ENCODE measurements at places on chromosomes 16 and 17.
A peak's percentile ranks its signal among the peaks of the same experiment; 100 is the strongest.

GRCh38 chr16:17408296-17408695 lies 62.5 kb downstream of the XYLT1 start:
- DNase-seq: no peak

- no peak for DNase-seq
Measured at GRCh38 chr16:84247331-84247730, 7.5 kb upstream of the KCNG4 start.

GRCh38 chr17:74345433-74346241 lies 16.0 kb downstream of the BTBD17 start:
- DNase-seq: no peak

DNA sequence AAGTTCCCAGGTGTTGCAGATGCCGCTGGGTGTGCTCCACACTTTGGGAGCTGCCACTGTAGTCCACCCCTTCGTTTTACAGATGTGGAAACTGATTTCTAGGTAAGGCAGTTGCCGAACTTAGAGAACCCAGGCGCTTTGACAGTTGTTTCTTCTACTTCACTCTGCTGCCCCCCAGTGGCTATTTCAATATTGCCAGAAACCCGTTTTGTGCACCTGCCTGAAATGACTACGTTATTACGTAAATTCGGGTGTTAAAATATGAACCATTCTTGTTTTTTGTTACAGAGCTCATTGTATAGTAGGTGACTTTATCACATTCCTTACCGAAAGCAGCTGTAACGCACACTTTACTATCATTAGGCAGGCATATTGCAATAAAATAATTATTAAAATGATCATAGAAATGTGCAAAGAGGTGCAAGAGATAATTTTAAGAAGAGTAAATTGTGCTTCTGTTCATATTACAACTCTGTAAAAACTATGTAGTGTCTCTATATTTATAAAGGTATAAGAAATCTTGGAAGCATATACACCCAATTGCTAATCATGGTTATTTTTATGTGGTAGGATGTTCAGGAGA lies 44.9 kb downstream of the OTOA start:
- peak; percentile 31 for DNase-seq

GRCh38 chr16:2415085-2415484 lies 14.2 kb upstream of the CCNF start:
- no peak for DNase-seq

GRCh38 chr17:8015957-8016631 lies 13.7 kb downstream of the GUCY2D start:
- no peak for DNase-seq

DNA sequence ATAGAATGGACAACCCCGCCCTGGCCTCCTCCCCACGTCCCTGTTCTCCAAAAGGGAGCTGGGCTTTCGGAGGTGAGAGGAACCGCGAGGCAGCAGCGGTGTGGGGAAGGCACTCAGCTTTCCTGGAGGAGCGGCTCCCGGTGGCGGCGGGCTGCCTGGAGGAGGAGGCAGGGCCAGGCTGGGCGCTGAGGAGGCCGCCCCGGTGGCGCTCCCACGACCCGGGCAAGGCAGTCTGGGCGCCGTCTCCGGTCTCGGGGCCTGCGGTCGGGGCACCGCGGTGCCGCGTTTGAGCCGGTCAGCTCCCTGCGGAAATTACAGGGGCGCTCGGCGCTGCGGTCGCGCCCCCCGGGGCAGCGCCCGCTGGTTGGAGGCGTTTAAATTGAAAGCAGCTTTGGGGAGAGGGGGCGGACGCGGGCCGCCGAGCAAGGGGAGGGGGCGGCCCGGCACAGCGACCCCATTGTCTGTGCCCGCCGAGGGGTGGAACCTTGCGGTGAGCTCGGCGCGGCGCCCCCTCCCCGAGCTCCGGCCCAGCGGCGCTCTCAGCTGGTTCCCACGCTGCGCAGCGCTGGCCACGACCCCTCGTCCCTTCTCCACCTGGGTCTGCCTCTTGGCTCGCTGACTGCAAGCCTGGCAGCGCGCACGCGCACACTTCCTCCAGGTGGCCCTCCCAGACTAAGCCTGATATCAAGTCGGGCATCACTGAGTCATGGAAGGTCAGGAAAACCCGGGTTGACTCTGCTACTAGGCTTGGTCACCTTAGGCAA lies 58.7 kb upstream of the DLX4 start:
- DNase-seq: no peak

GRCh38 chr16:80986557-80986956 lies 20.1 kb downstream of the CMC2 start:
- DNase-seq: no peak

DNA sequence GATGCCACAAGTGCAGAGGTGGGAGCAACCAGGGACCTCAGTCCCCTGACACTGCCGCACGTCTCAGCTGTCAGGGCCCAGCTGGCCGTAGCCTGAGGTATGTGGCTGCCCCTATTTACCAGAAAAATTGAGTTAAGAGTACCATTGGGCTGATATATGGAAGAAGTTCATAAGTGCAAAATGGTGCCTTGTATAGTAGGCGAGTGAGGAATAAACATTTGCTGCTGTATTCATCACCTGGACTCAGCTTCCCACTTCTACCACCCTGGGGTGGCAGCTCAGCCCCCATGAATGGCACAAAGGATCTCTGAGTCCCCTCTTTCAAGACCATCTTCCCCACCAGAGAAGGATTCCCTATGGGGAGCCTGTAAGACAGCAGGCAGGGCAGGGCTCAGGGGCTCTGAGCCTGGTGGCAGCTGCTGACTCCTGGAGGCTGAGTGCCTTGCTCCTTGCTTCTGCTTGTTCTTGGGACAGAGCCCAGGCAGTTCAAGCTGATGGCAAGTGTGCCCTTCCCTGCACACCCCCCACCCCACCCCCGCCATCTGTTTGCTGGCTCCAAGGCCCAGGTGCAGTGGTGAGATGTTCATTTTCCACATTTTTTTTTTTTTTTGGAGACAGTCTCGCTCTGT lies 29.0 kb downstream of the TRPV2 start:
- DNase-seq: no peak

Measured in NCI-H2081 treated with DMSO at 0.1 percent for 48 hours (cell line).